NCI-H187 (cell line): ENCODE measurements at places on chromosomes 1 and 21.

DNA sequence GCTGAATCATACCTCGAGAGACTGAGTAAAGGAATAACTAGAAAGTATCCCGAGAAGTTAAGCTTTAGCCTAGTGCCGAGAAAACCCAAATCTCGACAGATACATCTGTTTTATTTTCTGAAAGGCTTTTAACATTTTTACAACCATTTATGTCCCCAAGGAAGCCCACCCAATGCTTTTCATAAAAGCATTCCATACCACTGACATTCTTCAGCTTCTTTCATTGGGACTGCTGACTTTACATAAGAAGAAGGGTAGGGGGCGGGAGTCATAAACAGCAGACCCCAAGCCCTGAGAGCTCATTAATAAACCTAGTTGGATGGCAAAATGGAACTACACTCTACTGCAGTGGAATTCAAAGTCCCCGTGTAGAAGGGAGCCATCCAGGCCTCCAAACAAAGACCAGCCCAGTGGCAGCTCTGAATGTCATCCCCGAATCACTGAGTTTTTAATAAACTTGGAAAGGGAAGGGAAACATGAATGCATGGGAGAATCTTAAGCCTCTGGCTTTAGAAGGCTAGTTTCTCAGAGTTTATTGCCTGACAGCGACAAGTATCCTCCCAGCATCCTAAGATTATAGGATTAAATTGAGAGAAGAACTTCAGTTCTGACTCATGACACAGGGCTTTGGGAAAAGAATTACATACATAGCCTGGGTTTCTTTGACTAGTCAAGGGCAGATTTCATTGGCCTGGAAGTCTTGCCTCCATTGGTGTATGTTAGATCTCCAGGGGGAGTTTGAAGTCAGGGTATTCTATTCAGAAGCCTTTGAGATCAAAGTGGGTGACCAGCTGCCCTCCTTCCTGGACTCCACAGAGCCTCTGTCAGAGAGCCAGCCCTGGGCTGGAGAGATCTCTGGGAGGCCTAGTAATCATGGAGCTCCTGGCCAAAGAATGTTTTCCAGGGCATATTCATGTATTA, 3.7 kb downstream of the ATF3 start:
- no peak for DNase-seq

DNA sequence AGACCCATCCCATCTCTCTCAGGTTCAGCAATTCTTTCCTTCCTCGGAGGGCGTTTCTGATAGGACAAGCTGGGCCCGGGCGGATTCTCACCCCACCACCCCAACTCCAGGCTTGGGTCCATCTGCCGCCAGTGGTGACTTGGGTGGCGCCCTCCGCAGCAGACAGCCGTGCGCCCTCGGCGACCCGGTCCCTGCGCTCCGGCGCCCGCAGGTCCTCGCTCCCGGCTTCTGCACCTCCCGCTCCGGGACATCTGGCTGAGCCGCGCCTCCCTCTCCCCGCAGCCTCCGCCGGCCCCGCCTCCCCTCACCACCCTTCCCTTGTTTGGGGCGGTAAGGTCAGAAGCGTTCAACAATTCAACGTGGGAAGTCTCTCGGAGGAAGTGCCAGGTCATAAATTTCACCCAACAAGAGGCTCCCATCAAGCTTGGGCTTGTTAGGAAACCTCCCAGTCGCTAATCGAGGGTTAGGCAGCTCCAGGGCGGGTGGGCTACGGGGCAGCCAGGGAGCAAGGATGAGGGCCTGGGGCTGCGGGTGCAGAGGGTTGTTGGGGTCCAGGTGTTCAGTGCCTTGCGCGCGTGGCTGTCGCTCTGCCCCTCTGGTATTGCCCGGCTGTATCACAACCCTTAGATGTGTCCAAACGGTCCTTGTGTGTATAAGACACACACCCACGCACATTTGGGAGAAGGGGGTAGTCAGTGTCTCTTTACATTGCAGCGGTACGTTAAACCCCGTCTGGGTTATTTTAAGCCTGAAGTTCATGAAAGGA, 39.8 kb downstream of the OLIG1 start:
- DNase-seq: no peak

GRCh38 chr1:243956450-243956849, 94.6 kb upstream of the ZBTB18 start:
- DNase-seq: no peak

- DNase-seq: no peak
These were observed 25.7 kb downstream of the GLMN start for GRCh38 chr1:92273039-92273438.

GRCh38 chr1:160726114-160726497, 12.9 kb upstream of the SLAMF7 start:
- no peak for DNase-seq

DNA sequence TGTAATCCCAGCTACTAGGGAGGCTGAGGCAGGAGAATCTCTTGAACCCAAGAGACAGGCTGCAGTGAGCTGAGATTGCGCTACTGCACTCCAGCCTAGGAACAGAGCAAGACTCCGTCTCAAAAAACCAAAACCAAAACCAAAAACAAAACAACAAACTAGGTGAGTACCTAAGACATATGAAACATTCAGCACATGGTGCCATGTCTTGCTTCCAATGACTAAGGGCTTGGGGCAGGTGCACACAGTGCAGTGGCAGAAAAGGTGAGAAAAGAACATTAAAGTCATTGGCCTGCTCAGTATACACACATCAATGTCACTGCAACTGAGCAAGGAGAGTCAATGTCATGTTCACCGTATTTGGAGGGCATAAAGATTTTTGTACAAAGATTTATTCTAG, 4.1 kb upstream of the ACTA1 start:
- DNase-seq: no peak

GRCh38 chr1:193311226-193311948, 125.0 kb upstream of the B3GALT2 start:
- no peak for DNase-seq
